ENCODE measurements at places on chromosomes 16 and 17.

DNA sequence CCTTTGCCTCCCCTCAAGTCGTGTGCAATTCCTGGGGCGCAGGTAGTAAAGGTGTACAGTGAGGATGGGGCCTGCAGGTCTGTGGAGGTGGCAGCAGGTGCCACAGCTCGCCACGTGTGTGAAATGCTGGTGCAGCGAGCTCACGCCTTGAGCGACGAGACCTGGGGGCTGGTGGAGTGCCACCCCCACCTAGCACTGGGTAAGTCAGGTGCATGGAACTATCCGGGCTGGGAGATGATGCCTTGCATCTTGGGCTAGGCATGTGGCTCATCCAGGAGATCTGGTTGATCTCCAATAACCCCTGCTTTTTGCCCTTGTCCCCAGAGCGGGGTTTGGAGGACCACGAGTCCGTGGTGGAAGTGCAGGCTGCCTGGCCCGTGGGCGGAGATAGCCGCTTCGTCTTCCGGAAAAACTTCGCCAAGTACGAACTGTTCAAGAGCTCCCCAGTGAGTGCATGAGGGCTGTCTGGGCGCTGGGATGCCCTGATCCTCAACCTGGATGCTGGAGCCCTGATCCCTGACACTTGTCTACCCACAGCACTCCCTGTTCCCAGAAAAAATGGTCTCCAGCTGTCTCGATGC, 5.2 kb downstream of the GRB7 start:
- DNase-seq: no peak

DNA sequence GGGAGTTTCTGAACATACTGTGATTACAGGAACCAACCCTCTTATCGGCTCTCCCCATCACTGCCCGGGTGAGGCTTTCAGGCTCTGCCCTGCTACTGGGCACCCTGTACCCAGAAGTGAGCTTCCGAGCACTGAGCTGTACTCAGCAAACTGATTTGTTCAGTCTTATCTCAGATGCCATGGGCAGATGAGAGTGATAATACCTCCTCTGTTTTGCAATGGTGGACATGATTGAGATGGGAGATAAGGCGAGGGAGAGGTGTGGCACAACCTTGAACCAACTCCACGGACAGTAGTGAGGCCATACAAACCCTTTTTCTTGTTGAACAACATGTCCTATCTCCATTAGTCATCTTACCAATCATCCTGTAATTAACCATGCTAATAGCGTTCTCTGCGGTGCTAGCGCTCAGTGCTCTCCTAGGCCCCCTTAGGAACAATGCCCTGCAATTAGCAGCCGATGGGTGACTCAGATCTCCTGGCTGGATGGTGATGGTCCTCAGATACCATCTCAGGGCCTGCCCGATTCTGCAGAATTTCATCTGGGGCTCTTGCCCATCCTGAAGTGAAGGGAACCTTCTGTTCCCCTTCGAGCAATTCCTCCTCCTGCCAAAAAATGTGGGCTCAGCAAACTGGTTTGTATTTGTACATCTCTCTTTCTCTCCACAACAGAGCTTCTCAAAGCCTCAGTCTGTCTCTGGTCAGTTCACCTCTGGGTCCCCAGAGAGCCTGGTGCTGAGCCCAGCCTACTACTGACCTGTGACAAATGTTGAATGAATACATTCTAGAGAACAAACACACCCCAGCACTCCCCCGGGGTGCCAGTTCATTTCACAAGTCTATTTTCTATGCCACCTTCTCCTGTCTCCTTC, 139.3 kb upstream of the IRX3 start:
- DNase-seq: no peak

DNA sequence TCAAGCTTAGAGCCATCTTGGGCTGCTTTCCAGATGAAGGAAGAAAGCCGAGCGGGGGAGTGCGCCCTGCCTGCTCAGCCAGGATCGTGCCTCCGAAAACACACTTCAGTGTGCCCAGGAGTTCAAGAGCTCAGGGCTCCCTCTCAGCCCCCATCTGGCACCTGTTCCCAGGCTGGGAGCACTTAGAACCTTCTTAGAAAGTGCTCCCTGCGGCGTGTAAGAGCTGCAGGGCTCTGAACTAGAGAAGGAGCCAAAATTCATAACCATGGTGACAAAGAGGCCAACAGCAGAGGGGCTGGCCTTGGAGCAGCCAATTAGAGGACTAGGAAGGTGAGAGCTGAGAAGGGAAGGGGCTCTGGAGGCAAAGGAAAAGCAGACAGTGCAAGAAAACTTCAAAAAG, 59.0 kb upstream of the TNRC6C start:
- no peak for DNase-seq

DNA sequence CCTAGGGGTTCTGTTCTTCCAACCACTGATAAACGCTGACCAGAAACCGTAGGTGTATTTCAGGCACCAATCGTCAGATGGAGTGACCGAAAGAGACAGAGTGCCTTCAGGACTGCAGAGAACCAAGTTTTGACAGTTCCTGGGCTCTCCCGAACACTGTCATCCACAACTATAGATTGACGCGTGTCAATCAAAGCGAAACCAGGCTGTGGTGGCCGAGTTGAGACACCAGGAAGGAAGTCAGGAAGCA, 11.9 kb upstream of the AURKB start:
- DNase-seq: peak; percentile 71

- DNase-seq: no peak
These were observed 7.6 kb downstream of the SGSH start for GRCh38 chr17:80212511-80212910.

DNA sequence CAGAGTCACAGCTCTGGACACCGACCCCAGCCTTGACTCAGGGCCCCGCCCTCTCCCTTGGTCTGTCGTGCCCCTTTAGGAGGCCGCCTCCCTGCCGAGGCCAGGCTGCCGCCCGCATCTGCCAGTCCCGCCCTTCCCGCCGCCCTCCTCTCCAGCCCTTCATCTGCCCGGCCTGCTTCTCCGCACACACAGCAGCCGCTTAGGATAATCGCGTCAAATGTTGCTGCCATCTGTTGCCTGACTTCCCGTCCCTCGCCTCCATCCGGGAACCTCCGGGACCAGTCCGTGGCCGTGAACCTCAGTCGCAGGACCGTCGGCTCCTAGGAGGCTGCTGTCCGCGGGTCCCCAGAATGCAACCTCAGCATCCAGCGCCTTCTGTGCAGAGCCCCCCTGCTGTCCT, 11.9 kb downstream of the GSE1 start:
- no peak for DNase-seq

DNA sequence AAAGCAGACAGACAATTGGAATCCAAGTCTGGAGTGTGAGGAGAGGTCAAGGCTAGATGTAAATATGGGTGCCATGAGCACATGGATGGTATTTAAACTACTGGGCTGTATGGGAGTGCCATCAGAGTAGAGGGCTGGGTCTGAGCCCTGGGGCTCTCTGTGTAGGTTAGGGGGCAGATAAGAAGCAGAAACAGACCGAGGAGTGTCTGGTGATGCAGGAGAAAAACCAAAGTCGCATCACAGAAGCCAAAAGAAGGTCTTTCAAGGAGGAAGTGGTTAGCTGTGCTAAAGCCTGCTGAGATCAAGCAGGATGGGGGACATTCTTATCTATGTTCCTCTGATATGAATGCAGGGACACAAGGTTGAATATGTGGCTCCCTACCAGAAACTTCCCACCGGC, 1.9 kb downstream of the TSEN54 start:
- peak; percentile 56 for DNase-seq

- DNase-seq: no peak
These were observed 28.3 kb upstream of the CIBAR2 start for GRCh38 chr16:85140455-85141012.

DNA sequence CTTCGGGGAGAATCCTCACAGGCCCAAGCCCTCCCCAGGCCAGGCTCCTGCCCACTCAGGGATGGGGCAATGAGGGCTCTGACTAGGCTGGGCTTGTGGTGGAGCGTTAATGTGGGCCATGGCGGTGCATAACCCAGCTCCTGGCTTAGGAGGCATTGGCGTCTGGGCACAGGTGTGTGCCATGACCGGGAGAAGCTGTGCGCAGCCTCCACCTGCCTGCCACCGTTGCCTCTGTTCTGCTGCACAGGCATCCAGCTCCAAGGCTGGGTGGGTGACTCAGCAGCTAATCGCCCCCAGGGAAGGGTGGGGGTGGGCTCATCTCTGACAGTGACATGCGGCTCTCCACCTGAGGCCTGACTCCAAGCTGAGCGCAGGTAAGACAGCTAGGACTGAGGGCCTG, 3.5 kb upstream of the ARHGAP27 start:
- DNase-seq: no peak

DNA sequence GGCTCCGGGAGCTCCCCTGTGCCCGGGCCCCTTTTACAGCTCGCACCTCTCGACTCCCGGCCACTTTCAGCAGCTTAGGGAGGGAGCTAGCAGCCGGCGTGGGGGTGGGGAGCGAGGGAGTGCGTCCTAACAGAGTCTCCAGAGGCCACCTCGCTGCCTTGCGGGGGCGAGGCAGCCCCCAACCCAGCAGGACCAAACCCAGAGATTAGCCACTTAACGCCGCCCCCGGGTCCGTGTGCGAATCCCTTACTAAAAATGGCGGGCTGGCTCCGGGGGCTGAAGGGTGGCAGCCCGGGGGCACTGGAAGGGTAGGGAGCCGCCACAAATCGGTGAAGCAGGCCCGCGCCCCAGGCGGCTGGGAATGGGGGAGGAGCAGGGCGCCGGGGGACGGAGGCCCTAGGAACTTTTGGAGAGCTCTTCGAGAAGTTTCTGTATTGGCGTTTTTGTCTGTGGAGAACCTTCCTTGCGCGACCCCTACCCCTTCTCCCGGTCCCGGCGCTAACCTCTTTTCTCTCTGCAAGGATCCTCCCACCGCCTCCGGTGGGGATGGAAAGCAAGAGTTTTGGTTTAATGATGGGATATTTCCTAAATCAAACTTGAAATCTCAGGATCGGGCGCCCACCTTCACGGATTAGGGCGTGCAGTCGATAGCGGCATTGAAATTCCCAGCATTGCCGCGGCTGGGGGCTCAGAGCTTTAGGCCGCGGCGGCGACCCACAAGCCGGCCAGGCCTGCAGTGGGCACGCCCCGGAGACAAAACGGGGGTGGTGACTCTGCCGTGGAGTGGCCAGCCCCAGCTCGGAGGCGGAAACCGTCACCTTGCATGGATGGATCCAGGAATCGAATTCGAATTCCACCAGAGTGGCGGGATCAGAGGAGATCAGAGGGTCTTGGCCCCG, 793 bp upstream of the IRX3 start:
- DNase-seq: no peak

- no peak for DNase-seq
These were observed 36.4 kb downstream of the HEATR3 start for GRCh38 chr16:50102051-50102746.

- no peak for DNase-seq
These were observed 1.1 kb upstream of the PHF23 start for GRCh38 chr17:7240375-7240774.

GRCh38 chr17:71023249-71024030, 854.1 kb downstream of the KCNJ2 start:
- no peak for DNase-seq

DNA sequence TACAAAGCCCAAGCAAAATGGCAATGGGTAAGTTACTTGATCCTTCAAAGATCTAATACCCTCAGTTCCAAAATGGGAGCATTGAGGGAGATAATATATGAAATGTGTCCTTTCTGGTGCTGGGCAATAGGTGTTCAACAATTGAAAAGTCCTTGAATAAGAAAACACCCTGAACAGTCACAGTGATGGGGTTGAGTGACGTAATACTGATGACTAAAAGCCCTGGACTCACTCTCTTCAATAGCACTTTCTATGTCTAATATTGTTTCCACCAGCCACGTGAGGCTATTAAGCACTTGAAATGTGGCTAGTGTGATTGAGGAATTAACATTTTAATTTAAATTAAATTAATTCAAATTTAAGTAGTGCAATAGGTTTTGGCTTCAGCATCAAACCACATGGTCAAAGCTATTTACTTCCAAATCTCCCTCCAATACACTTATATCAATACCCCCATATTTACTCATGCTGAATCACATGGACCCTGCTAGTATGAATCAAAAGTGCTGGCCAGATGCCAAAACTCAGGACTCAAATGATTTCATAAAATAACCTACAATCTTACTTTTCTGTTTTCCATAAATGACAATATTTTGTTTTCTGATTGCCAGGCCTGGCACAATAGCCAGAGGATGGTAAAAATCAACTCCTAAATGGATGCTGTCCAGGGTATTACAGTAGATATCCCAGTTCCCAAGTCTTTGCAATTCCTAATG, 516.2 kb downstream of the HAPSTR1 start:
- no peak for DNase-seq

DNA sequence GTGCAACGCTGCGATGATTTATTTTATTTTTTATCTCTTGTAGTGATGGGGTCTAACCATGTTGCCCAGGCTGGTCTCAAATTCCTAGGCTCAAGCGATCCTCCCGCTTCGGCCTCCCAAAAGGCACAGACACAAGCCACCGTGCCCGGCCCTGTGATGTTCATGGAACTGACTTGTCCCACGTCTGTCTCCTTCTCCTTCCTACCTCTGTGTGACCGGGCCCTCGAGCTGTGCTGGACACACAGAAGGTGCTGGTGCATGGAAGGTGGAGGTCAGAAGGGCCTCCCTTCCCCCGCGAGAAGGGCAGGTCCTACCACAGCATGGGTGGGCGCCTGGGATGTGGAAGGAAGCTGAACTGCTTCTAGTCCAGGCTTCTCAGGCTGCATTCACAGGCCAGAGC, 88.0 kb downstream of the SEC14L1 start:
- DNase-seq: no peak

DNA sequence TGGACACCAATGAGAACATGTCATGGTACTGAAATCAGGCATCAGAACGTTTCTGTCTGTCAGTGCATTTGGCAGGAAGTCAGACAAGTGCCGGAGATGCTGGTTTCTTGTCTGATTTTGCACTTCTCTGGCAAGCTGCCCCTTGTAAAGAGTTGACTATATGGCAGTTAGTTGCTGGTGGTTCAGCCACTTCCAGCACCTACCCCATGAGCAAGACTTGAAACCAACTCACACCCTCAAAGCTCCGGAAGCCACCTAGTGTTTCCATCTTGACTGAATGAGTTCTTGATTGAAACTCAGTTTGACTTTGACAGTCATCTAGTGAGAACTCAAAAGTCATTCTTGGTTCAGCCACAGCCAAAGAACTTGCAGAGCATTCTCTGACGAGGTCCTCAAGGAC, 225.1 kb downstream of the SPECC1 start:
- DNase-seq: peak; percentile 76

- no peak for DNase-seq
These were observed 33.8 kb upstream of the CCL22 start for GRCh38 chr16:57324749-57325148.

- peak; percentile 14 for DNase-seq
These were observed 3.8 kb downstream of the ERCC4 start for GRCh38 chr16:13923703-13924298.

GRCh38 chr17:28579526-28579925, 2.8 kb upstream of the ALDOC start:
- DNase-seq: no peak

DNA sequence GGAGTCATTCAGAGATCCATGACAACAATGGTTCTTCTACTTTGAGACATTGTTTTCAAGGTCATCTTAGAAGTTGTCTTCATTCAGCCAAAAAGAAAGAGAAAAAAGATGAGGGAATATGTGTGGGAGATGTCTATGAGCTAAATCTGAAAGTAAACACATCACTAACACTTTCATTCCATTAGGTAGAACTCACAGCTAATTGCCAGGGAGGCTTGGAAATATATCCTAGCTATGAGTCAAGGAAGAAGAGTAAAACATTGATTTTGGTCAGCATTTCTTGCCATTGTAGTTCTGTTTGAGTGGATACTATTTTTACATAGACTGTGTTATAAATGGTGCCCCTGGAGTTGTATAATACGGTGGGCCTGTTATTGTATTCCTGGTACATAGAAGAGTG, 316.4 kb upstream of the MYOCD start:
- no peak for DNase-seq

Measured in CD4-positive, alpha-beta T cell treated with Interleukin-6 at 100 ng/mL for 8 hours (primary cell).